ENCODE measurements at places on chromosomes 11 and 22.

GRCh38 chr11:79538775-79539174 lies 97.9 kb upstream of the TENM4 start:
- DNase-seq = no peak

DNA sequence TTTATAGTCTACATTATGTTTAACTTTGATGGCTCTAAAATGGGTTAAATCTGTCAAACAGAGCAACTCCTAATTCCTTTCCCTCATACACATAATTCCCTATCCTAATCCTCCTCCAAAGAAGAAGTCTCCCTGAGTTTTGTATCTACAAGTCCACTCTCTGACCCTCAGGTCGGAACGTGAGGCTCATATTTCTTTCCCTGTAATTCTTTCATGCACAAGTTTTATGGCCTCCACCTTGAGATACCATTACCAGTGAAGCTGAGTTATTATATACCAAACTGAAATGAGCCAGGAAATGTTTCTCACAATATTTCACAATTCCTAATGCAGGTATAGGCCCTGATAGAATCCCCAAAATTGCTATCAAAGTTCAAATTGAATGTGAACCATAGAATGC lies 106.4 kb downstream of the CASP12 start:
- no peak for DNase-seq

DNA sequence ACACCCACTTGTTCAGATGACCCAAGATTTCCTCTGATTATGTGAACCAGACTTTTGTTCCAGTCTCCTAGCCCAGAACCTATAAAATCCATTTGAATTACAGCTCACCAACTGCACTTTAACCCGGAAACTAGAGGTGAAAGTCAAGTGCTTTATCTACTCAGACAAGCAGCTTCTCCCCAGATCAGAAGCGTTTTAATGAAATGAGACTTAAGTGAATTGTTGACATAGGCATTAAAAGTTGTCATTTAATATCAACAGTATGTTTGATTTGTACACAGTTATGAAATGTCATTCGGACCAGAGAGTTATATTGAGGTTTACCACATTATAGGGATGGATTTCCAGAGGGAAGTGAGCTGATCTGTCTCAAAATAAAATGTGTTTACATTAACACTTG lies 52.0 kb downstream of the CADM1 start:
- DNase-seq = no peak

DNA sequence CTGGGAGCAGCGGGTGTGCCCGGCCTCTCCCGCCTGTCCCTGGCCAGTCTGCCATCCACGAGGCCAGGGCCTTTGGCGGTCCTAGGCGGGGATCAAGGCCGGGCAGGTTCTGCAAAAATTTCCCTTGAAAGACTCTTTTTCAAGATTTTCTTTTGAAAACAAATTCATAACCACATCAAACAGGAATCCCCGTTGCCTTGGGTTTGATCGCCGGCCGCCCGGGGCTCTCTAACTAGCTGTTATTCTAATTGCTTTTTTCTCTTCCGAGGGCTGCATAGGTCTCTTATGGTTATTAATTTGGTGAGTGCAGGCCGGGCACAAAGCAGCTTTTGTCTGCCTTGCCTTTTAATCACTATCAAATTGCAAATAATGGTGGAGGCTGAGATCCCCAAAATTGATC lies 42.0 kb downstream of the CDKN1C start:
- no peak for DNase-seq

DNA sequence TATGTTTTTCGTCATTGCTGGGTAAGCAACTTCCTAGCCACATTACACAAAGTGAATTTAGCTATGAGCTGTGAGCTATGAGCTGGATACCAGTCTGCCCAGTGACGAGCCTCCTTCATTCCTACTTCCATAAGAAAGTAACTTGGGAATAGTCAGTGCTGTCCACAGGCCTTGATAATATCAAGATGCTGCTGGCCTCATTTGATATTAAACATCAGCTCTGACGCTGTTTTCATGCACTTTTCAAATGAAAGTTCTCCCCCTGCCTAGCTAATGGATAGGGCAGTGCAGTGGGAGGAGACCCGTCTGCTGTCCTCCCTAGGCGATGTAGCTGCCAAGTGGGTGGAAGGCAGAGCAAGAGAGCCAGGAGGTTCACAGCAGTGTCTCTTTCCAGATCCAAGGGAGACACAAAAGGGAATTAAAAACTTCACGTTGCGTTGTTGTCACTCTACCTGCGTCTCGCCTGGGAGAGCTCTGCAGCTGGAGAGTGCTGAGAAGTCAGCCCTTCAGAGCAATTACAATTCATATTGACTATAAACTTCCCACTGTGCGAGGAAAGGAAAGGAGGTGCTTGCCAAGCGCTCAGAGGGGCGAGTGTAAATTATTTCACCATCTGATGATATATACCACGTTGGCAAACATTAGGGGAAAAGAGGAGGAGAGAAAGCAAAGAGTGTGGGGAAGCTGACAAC lies 861.4 kb downstream of the NTM start:
- no peak for DNase-seq

DNA sequence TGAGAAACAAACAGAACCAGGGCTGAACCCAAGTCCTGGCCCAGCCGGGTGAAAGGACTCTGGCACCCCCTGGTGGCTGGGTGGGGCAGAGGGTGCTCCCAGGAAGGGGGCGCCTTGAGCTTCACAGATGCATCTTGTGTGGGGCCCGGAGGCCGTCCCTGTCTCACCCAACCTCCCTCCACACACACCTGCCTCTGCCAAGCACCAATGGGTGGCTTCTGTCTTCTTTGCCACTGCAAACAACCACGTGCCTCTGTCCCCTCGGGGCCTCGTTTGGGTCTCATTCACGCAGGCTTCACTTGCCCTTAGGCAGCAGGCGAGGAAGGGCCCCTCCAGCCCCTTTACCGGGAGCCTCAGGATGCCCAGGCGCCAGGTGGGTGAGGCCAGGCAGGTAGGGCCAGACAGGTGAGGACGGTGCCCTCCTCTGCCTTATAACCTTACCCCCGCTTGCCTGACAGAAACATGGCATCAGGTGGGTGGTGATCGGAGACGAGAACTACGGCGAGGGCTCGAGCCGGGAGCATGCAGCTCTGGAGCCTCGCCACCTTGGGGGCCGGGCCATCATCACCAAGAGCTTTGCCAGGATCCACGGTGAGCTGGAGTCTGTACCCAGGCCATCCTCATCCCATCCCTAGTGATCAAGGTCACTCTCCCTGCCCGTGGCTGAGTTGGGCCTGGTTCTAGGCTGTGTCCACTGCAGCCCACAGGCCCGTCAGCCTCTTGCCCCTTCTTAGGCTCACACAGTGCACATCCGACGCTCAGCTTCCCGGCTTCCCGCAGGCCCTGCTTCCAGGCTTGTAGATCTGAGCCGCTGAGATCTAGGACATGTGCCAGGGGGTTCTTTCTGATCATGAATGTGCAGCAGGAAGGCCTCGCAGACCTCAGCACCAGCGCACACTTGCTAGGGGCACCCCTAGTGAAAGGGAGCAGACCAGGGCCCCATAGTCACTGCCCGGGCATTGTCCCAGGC lies 17.2 kb downstream of the POLR3H start:
- DNase-seq = peak; percentile 46

GRCh38 chr22:29689880-29690213 lies 30.0 kb upstream of the CABP7 start:
- DNase-seq = no peak

DNA sequence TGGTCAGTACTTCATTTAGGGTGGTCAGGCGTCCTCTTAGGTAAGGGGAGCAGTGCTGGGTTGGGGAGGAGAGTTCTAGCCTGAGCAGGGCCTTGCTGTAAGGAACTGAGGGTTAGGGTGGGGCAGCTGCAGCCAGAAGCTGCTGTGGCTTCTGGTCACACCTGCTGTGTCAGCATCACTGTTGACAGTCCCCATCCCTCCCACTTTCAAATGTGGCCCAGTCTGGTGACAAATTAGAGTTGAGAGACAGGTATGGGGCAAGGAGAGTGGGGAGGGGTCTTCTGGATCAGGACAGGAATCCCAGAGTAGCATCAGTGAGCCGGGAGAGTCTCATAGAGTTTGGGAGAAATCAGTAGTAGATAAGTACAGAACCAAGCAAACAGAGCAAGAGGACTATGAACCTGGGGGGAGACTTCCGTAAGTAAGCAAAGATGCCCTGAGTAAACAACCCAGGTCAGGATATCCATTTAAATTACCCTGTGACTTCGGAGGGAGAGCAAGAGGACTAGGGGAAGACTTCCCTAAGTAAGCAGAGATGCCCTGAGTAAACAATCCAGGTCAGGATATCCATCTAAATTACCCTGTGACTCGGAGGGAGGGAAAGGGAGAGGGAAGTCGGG lies 53.7 kb downstream of the PPP6R2 start:
- no peak for DNase-seq

DNA sequence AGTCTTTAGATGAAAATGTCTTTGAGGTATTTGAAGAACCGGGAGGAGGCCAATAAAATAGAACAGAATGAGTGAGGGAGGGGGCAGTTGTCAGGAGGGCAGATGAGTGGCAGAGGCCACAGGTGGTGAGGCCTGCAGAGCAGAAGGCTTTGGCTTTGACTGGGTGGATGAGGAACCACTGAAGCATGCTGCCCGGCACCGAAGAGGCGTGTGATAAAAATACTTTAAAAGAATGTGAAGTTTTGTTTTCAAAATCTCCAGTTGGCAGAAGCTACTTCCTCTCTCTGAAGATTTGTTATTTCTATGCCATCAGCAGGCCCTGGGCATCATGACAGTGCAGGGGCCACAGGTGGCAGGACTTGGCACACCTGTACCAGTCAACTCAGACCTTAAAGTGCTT lies 6.3 kb downstream of the MS4A12 start:
- DNase-seq = no peak

DNA sequence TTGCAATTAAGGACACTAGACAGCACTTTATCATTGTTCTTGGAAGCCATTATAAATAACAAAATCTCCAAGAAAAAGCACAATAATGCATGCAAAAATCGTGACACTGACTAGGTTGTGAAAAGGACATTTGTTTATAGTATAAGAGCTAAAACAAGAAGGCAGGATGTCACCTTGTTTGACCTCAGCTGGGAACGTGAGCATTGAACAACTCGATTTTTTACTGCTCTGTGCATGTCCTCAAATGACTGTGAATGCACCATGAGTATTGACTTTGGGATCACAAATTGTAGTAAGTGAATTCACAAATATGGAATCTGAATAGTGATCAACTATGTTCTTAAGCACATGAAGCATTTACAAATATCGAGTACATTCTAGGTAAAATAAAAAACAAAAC lies 35.3 kb upstream of the ARHGAP20 start:
- DNase-seq = no peak

DNA sequence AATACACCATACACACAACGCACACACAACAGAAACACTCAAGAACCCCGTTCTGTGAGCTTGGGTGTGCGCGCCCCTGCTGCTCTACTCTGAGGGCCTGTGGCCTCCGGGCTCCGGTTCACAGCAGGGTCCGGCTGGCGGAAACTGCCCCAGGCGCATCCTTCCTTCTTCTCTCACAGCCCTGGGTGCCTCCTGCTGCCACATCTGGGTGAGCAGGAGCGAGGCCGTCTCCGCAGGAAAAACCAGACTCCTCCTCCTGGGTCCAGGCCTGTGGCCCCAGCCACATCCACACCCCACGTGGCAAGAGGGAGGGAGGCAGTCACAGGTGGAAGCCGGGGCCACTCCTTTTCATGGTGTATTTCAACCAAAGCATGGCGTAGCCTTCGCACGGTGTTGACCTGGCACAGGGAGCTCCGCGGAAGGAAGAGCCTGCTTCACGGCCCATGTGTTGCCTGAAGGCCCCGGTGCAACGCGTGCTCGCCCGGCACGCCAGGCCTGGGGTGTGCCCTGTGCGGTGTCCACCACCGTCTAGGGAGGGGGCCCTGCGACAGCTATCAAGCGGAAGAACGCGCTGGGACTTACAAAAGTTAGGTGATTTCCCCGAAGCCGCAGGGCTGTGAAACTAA lies 1502.7 kb downstream of the TBC1D22A start:
- DNase-seq = no peak

DNA sequence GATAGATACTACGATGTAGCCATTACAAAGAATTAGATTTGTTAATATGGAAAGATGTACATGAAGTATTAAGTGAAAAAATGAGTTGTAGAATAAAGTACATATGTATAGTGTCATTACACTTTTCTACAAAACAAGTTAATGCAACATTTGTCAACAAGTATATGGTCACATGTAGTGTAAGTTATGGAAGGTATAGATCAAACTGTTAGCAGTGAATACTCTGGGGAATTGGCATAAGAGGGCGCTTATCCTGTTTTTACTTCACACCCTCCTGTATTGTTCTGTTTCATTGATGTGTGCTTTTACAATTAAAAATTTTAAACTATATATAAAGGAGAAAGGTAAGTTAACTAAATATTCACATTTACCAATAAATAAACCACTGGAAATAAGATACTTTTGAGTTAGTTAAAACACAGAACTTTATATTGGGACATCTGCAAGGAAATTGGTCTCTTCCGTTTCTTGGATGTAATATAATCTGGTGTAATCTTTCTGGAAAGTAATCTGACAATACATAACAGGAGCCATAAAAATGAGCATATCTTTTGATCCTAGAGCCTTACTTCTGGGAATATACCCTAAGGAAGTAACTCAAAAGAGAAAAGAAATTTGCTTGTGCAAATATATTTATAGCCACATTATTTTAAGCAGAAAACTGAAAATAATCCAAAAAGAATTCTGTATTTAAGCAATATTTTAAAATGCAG lies 34.5 kb downstream of the CSTPP1 start:
- no peak for DNase-seq

DNA sequence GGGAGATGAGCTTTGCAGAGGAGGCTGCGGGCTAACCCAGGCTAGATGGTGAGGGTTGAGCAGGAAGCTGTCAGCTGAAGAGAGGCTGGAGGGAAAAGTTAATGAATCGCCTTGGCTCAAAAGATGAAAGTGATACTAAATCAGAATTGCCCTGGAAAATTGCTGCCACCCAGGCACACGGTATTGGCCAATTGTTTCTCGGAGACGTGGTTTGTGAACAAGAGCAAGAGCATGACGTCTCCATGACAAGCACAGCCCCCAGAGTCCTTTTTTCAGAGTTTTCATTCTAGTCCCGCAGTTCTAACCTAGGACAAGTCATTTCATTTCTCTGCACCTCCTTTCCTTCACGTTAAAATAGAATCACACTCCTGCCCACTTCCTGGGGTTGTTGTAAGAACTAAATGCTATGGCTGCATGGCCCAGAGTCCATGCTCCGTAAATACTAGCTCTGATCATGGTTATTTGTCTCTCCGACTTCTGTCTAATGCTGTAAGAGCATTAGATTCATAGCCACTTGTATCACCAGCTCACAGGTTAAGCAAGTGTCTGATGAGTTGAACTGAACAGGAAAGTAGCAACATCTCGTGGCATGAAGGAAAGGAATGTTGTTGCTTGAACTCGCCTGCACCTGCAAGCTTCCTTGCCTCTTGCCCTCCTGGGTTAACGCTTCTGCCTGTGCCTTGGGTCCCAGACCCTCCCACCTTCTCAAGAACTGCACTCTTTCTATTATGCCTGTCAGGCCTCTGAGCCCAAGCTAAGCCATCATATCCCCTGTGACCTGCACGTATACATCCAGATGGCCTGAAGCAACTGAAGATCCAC lies 33.8 kb upstream of the NUP50 start:
- no peak for DNase-seq

DNA sequence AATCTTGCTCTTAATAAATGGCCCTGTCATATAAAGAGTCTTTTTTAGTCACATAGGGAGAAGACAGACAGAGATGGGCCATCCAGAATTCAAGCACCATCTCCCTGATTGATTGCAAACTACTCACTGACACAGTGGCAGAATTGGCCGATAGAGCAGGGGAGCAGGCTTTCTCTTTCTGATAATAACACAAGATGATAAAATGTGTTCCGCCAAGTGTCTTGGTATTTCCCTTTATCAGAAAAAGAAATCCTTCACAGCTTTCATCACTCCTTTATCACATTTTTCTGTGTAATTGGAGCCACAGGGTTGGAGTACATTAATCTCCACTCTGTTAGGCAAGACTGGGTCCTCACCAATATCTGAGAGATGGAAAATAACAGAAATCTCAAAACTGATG lies 406.0 kb downstream of the TMEM135 start:
- no peak for DNase-seq
